NCI-H1092 (cell line): ENCODE measurements at places on chromosomes 12 and 14.

DNA sequence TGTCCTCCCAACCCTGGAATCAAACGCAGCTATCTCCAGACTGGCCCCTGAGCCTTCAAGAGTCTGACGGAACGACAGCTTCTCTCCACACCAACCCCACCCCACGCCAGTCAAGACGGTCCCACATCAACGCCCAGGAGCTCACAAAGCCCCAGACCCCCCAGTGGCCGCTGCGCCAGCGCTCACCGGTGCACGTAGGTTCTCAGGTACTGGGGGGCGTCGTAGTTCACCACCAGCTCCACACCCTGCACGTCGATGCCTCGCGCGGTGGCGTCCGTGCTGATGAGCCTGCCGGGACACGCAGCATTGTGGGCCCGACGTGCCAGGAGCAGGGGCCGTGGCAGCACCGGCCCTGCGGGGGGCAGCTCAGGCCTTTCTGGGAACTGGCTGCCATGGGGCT is 4.2 kb downstream of the DDX51 start:
- no peak for DNase-seq

DNA sequence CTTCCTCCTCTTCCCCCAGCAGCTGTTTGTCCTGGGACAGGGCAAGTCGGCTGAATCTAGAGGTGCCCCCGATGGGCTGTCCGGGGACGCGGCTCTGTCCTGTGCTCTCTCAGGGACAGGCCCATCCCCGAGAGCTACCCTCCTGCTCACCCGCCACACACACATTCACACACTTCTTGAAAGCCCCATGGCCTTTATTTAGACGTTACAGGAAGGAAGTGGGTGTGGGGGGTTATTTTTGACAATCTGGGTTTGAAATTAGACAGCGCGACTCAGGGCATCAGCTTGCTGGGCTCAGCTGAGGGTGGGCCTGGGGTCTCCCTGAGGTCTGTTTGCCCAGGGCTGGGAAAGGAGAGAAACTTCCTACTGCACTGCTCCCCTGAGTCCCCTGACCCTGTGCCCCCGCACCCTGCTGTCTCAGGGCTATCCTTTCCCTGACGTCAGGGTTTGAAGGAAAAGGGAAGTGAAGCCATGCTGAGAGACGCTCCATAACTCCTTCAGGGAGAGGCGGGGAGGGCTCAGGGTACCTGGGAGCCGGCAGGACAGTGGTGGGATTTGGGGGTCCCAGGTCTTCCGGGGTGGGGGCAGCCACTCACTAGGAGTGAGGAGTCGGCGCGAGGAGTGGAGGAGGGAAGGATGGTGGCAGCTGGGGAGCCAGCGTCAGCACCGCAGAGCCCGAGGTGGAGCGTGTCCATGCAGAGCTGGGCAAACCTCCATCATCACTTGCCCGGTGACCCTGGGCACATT is 8.1 kb downstream of the PTPN6 start:
- no peak for DNase-seq

GRCh38 chr12:113248842-113249435 is 27.7 kb downstream of the TPCN1 start:
- no peak for DNase-seq

DNA sequence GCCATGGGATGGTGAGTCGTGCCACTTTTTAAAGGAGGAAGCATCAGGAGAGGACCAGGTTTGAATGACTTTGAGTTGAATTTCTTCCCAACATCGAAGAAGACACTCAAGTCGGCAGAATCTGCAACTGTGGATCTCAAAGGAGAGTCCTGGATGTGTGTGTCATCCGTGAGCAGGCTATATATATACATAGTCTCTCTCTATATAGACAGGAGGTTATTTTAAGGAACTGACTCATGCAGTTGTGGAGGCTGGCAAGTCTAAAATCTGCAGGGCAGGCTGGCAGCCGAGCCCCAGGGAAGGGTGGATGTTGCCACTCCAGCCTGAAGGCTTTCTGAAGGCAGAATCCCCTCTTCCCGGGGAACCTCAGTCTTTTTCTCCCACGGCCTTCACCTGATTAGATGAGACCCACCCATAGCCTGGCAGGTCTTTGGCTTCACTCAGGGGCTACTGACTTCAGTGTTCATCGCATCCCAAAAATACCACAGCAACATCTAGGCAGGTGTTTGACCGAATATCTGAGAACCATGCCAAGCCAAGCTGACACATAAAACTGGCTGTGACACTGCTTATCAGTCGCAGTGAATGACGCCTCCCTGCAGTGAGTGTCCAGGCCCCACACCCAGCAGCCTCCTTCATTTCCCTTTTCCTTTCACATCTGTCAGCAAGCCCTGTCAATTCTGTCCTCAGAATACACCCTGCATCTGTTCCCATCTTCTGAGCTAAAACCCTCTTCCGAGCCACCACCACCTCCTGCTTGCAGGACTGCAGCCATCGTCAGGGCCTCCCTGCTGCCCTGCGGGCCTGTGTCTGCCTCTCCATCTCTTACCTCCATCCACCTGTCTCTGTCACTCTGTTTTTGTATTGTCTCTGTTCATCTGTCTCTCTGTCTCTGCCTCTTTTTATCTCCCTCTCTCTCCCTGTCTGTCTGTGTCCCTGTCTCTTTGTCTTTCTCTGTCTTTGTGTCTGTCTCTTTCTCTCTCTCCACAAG is 54.0 kb downstream of the ZNF664 start:
- DNase-seq, result no peak

DNA sequence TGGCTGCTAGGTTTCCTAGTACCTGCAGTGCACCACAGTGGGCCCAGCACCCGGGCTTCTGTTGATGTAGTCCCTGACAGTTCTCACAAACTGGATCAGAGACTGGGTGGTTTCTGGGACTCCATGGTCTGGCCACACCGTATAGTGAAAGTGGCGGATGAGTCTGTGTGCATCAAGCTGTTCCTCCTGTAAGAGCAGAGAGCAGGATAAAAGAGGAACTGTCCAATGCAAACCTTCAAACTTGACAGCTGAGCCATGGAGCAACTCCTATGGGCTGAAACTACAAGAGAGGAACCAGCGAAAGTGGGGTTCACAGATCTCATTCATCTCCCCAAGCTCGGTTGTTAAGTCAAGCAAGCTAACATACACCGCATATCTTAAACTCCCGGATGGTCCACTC is 102.8 kb downstream of the PTPRB start:
- no peak for DNase-seq

- no peak for DNase-seq
Observed at GRCh38 chr12:56634242-56634836, 4.2 kb upstream of the BAZ2A start.

- no peak for DNase-seq
Observed at GRCh38 chr12:39588348-39588747, 31.3 kb downstream of the ABCD2 start.

GRCh38 chr12:28232211-28232928 is 42.1 kb downstream of the CCDC91 start:
- no peak for DNase-seq

GRCh38 chr12:75308279-75308678 is 21.8 kb downstream of the CAPS2 start:
- DNase-seq, result no peak

DNA sequence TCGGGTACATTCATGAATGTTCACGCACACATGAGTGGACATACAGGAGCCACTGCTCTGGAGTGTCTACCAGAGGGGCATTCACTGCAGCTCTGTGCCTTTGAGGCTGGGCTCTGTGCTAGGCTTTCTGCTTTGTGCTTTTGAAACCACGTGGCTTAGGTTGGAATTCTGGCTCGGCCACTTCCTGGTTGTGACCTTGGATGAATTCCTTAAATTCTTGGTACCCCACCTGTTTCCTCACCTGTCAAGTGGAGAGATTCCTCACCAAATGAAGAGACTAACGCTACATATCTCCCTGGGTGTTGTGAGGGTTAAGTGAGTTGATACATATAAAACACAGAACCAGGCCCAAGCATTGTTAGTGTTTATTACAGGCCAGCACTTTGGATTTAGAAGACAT is 842.8 kb downstream of the VRK1 start:
- no peak for DNase-seq

DNA sequence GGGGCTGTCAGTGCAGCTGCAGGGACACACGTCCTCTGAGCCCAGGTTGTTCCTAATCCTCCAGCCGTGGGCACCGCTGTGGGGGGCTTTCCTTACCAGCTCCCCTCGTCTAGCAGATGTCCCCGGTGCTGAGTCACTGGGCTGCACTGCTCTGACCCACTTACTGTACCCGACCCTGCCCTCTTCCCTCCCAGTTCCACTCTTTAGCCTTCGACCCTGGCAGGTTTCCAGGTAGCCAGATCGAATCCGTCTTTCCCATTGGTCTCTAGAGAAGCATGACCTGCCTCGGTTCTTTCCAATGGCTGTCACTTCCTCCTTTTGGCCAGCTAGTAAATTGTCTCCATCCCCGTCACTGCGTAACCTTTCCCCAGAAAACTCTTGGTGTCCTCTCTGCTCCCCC is 48.4 kb downstream of the ELK3 start:
- no peak for DNase-seq

GRCh38 chr12:19064713-19065112 is 64.8 kb upstream of the PLEKHA5 start:
- DNase-seq, result no peak

DNA sequence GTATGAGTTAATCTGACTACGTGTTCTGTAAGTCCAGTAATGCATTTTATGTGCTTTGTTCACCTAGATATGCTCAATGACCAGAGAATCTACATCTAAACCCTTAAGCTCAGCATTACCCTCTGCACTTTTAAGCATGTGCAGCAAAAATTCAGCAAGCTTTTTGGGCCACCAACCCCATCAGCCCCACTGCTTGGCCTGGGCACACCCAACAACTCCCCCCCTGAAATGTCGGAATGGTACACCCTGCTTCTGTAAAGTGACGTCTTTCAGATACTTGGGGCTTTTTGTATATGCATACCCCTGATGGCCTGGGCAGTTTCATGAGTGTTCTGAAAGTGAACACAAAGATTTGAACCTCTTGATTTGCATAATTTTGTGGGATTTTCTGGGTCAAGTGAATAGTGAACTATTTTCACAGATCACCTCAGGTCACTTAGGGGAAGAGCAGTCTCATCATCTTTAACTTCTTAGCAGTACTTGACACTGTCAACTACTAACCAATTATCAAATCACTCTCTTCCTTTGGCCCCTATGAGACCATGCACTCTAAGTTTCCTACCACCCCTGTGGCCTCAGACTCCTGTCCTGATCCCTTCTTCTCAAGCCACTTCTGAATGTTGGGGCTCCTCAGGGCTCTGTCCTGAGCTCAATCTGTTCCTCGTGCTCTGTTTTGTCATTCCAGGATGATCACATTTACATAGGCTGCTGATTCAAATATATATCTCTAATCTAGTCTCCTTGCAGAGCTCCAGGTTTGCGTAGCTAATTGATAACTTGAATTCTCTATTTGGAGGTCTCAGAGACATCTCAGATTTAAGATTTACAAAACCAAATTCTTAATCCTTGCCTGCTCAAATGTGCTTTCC is 36.3 kb upstream of the PPM1A start:
- no peak for DNase-seq

DNA sequence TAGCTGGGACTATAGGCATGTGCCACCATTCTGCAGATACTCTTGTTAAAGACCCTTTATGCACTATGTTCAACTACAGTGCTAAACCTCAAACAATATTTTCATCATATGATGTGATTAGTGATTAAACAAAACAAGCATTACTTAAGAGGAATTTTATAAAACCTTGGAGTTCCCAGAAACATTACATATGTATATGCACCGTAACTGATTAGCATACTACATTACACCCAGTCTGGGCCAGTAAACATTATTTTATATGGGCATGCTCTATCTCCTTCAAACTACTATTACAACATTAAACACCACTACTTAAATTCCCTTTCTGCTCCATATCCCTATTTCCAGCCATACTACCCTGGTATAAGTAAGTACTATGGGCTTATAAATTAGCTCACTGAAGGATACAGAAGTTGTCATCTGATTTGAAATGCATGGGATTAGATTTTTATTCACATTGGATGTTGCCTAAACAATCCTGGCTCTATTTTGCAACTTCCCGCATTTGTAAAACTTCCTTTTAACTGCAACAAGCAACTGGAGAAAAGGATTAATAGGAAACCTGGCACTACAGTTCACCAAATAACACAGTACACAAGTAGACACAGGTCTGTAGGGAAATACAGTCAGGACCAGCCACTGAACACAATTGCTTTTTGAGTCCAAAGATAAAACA is 205.8 kb downstream of the MED13L start:
- DNase-seq, result no peak

DNA sequence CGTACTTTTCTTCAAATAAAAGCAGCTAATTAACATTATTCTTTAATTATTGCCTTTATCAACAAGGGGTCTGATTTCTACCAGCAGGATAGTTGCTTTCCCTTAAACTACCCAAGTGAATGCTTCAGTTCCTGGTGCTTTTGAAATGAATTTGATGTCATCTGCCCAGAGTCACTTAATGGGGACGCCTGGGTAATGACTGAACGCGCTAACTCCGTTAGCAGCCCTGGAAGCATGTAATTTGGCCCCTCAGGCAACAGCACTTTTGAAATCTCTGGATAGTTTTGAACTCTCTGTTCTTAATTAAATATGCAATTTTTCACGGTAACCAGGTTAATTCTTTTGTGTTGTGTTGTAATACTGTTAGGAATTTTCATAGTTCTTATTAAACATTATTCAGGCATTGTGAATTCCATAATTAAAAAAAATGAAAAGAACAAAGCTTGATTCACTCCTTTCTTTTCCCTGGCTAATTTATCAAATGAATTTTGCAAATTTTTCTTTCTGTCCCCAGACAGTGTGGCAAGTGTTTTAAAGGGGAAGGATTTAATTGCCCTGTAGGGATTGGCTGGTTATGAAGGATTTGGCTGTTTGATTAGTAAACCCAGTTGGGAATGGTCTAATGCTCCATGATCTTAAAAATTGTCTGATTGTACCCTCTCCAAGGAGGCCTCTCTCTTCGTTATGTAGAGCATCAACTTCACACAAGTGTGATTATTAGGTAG is 137.5 kb upstream of the MYL2 start:
- no peak for DNase-seq

DNA sequence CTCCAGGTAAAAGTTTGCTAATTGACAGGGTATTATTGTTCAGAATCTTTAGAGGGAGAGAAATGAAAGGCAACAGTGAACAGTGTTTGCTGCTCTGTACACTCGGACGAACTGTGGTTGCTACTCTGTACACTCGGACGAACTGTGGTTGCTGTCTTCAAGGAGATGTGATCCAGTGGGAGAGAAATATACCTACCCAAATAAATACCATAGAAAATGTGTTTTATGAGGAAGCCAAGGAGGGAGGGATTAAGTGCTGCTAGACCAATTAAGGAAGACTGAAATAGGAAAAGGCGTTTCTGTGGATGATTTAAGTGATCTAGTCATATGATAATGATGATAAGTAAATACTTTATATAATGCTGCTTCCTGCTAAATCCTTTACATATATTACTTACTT is 2.7 kb downstream of the STK38L start:
- DNase-seq, result no peak

GRCh38 chr14:67668559-67668958 is 5.9 kb downstream of the VTI1B start:
- no peak for DNase-seq
